ENCODE measurements at places on chromosomes 2 and 18.

DNA sequence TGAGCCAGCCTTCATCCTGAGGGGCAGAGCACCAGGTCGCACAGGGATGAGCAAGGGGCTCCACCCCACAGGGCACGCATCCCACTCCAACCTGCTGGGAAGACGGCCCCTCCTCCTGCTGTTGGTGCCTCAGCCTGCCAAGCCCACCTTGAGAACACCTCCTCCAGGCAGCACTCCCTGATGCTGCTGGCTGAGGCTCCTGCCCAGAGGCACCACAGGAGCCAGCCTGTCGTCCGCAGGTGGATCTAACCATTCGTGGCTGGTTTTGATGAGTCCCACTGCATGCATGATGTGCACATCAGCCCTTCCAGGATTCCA, 58.4 kb downstream of the BIN1 start:
- no peak for DNase-seq

DNA sequence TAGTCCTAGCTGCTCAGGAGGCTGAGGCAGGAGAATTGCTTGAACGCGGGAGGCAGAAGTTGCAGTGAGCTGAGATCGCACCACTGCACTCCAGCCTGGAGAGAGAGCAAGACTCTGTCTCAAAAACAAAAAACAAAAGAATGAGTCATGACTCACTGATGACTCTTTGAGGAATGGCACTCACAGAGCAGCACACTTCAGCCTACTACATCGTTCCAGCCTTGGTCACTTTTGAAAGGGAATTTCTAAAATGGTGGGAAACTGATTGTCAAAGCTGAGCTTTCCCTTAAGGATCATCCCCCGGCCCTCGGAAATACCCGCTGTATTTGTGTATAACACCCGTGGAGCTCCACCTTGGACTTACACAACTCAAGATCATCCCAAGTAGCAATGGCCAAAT, 217.3 kb upstream of the HS6ST1 start:
- DNase-seq = peak; percentile 34

- DNase-seq = no peak
These were observed 170.5 kb upstream of the ALKAL2 start for GRCh38 chr2:458425-458815.

DNA sequence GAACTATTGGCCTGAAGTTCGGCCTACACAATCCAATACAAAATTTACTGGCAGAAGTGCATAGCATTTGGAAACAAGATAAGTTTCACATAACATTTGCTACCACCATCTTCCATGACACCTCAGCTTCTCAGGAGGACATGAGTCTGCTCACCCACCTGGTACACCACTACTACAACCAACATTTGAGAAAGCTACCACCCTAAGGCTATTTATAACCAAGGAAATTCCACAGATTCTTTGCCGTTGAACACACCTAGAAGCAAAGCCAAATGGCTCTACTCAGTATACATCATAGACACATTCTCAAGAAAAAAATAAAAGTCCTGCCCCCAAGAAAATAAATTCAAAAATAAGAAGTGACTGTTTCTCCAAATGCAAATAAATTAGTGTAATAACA, 145.3 kb downstream of the SPAG16 start:
- no peak for DNase-seq

DNA sequence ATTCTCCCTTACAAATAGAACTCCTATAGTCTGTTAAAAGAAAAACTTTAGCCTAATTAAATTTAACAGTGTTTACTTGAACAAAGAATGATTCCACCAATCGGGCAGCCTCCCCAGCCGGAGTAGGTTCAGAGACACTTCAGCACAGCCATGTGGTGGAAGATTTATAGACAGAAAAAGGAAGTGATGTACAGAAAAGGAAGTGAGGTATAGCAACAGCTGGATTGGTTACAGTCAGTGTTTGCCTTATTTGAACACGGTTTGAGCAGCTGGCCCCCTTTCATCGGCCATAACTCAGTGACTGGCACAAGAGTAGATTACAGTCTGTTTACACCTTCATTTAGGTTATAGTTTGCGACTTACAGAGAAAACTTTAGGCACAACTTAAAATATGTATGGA, 2.1 kb upstream of the SKA1 start:
- no peak for DNase-seq

Data from AG09319 (cell line).